SHP77 treated with DMSO at 0.1 percent for 48 hours (cell line): ENCODE measurements at places on chromosomes 7 and 10.

- no peak for DNase-seq
These were observed 155.3 kb upstream of the FRMD4A start for GRCh38 chr10:14485986-14486385.

DNA sequence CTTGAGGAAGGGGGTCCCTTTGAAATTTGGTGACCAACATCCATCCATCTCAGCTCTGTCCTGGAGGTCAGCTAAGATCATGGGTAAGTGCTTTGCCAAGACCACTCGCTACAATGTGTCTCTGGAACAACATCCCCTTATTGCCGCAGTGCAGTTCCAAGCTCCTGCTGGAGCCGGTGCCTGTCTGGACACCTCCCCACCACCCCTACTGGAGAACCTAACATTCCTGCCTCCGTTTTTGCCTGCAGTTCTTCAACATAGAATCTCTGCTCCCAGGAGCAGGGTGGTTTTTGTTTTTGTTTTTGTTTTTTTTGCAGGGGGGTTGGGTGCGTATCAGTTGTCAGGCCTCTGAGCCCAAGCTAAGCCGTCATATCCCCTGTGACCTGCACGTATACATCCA lies 51.2 kb upstream of the FXYD4 start:
- no peak for DNase-seq

DNA sequence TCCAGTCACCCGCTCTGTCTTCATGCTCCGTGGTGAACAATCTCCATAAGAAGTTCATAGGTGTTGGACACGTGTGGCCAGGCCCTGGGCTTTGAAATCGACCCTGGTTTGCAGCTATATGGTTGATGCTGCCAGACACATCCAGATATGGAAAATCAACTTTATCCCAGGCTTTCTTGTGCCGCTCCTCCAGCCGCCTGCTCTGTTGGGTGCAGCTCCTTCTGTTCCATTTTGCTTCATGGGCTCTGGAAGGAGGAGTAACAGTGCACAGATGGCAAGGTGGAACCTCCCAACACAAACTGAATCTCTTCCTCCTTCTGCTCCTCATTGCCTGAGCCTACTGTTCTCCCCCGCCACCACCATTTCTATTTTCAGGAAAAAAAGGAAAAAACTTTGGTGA lies 44.7 kb downstream of the THNSL1 start:
- no peak for DNase-seq

GRCh38 chr10:124701881-124702656 lies 42.1 kb downstream of the FAM53B start:
- DNase-seq = no peak

GRCh38 chr10:133393401-133394063 lies 425 bp upstream of the MTG1 start:
- no peak for DNase-seq

- no peak for DNase-seq
These were observed 13.3 kb downstream of the GPR146 start for GRCh38 chr7:1057416-1058291.

GRCh38 chr10:100827819-100828737 lies 82.7 kb downstream of the PAX2 start:
- DNase-seq = no peak

- no peak for DNase-seq
These were observed 18.5 kb upstream of the ACBD5 start for GRCh38 chr10:27258838-27259812.

GRCh38 chr7:123538897-123539296 lies 4.5 kb upstream of the IQUB start:
- DNase-seq = no peak

GRCh38 chr7:16636555-16637101 lies 8.9 kb downstream of the ANKMY2 start:
- DNase-seq = no peak

DNA sequence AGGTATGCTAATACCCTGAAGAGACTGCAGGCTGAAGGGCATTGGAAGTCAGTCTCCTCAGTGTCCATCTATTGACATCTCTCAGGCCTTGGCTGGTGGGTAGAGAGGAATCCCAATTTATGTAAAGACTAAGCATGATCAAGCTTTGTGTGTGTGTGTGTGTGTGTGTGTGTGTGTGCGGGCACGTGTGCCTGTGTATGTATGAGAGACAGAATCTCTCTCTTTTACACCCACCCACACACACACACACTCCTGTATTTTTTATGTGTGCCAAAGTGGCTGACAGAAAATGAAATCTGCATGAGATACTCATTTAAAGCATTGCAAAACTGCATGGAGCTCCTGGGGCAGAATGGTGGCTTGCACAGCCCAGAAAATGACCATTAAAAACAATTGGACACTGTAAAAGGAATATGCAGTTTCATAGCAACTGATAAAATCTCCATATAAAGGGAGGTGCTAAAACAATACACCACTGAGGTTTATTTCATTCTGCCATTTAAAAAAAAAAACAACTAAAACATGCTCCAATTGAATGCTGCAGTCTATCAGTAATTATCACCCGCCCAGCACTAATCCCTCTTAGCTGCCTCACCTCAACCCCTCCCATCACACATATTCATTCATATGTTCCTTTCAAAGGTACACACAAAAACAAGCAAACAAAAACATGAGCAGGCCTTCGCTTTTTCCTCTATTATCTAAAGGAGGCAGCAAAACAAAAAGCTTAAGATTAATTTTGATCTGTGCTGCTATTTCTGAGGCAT lies 385.0 kb downstream of the KCNMA1 start:
- no peak for DNase-seq
